ENCODE measurements at places on chromosomes 4 and X. TPM values are rescaled to one million over a fixed set of nuclear protein-coding genes. Genes with fewer than 3 reads are reported as not detected.

DNA sequence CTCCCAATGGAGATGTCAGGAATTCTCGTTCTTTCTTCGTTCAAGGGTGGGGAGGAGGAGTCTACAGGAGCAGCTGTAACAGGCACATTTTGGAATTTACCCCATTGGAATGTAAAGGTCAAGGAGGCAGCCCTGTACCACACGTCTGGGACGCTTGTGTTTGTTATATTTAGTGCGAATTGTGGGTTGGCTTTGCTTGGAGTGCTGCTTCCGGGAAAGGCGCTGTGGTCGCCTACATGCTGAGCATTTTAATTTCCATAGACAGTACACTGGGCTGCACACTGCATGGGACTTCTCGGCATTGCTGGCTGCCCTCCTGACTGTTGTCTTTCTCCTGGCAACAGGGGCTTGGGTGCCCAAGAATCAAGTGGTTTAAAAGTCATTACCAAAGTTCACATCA, 12.8 kb downstream of the GYG2 start:
- no peaks in the 10 kb centered on the region for H3K4me1 ChIP-seq
- H3K4me3 ChIP-seq = no peak overlapping the region
- no peak overlapping the region for H3K27ac ChIP-seq
- no peaks in the 10 kb centered on the region for H3K27me3 ChIP-seq
- no peak for DNase-seq
- no peaks in the 10 kb centered on the region for H3K36me3 ChIP-seq

- no peak for DNase-seq
- H3K4me1 ChIP-seq = peaks cover 14% of the 10 kb centered on the region
- peaks cover 8% of the 10 kb centered on the region for H3K27me3 ChIP-seq
- H3K36me3 ChIP-seq = no peaks in the 10 kb centered on the region
These were observed 4.5 kb upstream of the MAML3 start for GRCh38 chr4:140158365-140159030.

- H3K36me3 ChIP-seq = no peaks in the 10 kb centered on the region
- H3K4me1 ChIP-seq = peaks cover 23% of the 10 kb centered on the region
- peak overlapping the region; percentile 92 for H3K4me3 ChIP-seq
- H3K27me3 ChIP-seq = peaks cover 10% of the 10 kb centered on the region
- peak overlapping the region; percentile 91 for H3K27ac ChIP-seq
These were observed 802 bp downstream of the BMP2K start for GRCh38 chr4:78776729-78777575.

Gene CSN2
- polyA plus RNA-seq = not detected

Gene XKRX
- not detected for polyA plus RNA-seq

Gene PAGE5
- not detected for polyA plus RNA-seq

DNA sequence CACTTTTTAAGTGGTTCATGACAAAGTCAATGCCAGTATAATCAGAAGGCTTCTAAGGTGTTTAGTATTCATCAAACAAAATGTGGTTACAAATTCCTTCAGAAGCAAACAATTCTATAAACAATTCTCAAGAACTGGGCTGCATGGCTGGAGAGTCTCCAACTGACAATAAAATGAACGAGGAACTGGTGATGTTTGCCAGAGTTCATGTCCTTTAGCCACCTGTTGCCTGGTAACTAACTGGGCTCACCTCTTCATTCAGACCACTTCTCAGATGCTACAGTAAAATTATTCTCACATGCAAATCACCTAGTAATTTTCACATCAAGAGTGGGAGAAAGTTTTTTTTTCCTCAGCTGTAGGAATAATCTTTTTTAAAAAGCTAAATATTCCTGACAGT, 53.3 kb downstream of the CAMK2D start:
- no peaks in the 10 kb centered on the region for H3K27me3 ChIP-seq
- H3K4me3 ChIP-seq = no peak overlapping the region
- no peaks in the 10 kb centered on the region for H3K36me3 ChIP-seq
- H3K4me1 ChIP-seq = peaks cover 43% of the 10 kb centered on the region

DNA sequence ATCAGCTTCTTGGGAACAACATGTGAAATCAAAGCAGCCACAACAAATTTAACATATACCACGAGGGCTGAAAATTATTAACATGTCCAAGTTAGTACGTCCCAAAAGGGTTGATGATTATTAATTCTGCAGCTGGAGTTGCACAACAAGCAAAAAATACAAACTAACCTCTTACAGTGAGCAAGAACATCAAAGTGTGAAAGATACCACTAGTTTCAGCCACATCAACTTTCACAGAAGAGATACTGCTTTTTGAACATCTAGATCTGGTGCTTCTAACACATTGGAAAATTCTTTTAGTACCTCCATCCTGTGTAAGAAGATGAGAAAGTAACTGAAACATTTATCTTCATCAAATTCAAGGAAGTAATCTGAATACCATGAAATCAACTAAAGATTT, 334.1 kb downstream of the PCDH7 start:
- H3K4me3 ChIP-seq = no peak overlapping the region
- no peak overlapping the region for H3K27ac ChIP-seq
- H3K27me3 ChIP-seq = peaks cover 1% of the 10 kb centered on the region
- H3K4me1 ChIP-seq = no peaks in the 10 kb centered on the region

DNA sequence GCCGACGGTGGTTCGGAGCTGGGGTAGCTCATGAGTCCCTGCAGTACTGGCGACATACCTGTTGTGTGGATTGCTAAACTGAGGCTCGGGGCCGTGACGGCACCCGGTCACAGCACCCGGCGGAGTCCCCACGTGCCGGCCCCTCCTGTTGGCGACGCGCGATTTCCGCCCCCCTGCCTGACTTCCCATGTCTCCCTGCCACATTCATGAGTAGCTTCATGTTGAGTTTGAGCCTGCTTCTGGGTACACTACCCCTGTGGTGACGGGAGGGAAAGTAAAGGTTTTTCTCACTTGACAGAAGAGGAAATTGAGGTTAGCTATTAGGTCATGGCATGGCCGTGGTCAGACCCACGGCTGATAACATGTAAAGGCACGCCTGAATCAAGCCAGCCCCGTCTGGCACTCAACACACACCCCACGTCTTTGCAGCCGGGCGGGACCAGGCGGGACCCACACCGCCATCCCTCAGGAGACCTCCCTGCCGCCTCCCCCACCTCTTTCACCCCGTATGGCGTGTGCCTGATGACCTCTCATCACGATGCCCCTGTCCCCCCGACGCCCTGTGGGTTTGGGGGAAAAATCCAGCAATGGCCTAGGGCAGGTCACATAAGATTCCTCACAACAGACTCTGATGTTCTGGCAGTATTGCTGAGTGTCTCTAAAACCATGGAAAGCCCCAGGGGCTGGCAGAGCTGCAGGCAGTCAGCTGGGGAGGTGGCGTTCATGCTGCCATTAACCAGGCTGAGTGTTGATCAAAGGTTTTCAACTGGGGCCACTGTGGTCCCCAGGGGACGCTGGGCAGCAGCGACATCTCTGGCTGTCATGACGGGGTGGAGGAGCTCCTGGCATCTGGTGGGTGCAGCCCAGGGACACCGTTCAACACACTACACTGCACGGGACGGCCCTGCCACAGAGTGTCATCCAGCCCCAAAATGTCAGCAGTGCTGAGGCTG, 29.2 kb downstream of the P2RY8 start:
- H3K4me3 ChIP-seq = no peak overlapping the region
- peaks cover 19% of the 10 kb centered on the region for H3K27me3 ChIP-seq
- H3K4me1 ChIP-seq = peaks cover 27% of the 10 kb centered on the region
- peaks cover 34% of the 10 kb centered on the region for H3K36me3 ChIP-seq
- no peak overlapping the region for H3K27ac ChIP-seq

Gene PF4V1
- polyA plus RNA-seq = 0.71 TPM

GRCh38 chr4:101304916-101305315, 42.4 kb downstream of the PPP3CA start:
- H3K4me3 ChIP-seq = no peak overlapping the region
- H3K27me3 ChIP-seq = no peaks in the 10 kb centered on the region
- DNase-seq = no peak

DNA sequence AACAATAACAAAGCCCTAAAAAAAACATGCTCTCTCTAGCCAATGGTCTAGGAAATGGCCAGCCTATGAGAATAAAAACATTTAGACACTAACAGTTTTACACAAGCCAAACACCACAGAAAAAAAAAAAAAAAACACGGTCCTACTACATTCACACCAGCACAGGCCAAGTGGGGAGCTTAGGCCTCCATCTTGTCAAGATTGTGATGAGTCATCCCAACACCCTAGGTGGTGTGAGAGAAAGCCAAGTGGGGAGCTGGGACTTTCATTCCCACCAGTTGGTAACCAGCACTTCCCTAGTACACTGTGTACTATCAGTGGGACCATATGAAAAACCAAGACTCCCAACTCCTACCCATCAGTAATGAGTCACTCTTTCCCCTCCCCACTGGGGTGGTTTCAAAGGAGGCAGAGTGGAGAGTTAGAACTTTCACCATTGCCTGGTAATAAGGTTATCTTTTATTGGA, 95.6 kb downstream of the ADAMTS3 start:
- H3K27me3 ChIP-seq = peaks cover 1% of the 10 kb centered on the region
- H3K4me3 ChIP-seq = no peak overlapping the region
- DNase-seq = no peak
- H3K36me3 ChIP-seq = no peaks in the 10 kb centered on the region
- H3K4me1 ChIP-seq = no peaks in the 10 kb centered on the region
- H3K27ac ChIP-seq = no peak overlapping the region

DNA sequence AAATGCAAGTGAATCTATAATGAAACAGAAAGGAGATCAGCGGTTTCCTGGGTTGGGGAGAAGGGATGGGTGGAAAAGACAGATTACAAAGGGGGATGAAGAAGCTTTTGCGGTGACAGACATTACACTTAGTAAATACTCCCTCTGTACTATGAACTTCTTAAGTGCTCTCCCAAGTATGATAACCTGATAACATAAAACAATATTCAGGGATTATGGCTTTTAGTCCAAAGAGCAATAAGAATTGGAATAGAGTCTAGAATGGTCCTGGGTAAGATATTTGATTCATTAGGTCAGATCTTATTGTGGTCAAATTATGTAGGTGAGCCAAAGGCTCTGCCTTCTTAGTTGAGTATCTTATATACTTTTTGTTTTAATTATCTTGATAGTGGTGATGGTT, 9.2 kb downstream of the LRRC66 start:
- no peaks in the 10 kb centered on the region for H3K4me1 ChIP-seq
- H3K27me3 ChIP-seq = no peaks in the 10 kb centered on the region
- H3K36me3 ChIP-seq = no peaks in the 10 kb centered on the region
- no peak overlapping the region for H3K4me3 ChIP-seq
- H3K27ac ChIP-seq = no peak overlapping the region
- DNase-seq = no peak

Gene TXK
- 314 TPM for polyA plus RNA-seq

Gene ZNF330
- polyA plus RNA-seq = 10.1 TPM

Data from immature natural killer cell (primary cell).